NT2/D1 (cell line): ENCODE measurements at places on chromosomes 5 and 9.

- peak; percentile 25 for DNase-seq
Observed at GRCh38 chr5:154521756-154522155, 43.7 kb upstream of the HAND1 start.

- DNase-seq: no peak
Observed at GRCh38 chr9:69204849-69205248, 30.8 kb downstream of the TJP2 start.

GRCh38 chr5:146447734-146448380, 724 bp downstream of the TCERG1 start:
- DNase-seq: no peak

GRCh38 chr5:96660971-96661854, 963 bp upstream of the CAST start:
- DNase-seq: no peak

- DNase-seq: no peak
Observed at GRCh38 chr9:120773256-120773655, 20.0 kb downstream of the FBXW2 start.

DNA sequence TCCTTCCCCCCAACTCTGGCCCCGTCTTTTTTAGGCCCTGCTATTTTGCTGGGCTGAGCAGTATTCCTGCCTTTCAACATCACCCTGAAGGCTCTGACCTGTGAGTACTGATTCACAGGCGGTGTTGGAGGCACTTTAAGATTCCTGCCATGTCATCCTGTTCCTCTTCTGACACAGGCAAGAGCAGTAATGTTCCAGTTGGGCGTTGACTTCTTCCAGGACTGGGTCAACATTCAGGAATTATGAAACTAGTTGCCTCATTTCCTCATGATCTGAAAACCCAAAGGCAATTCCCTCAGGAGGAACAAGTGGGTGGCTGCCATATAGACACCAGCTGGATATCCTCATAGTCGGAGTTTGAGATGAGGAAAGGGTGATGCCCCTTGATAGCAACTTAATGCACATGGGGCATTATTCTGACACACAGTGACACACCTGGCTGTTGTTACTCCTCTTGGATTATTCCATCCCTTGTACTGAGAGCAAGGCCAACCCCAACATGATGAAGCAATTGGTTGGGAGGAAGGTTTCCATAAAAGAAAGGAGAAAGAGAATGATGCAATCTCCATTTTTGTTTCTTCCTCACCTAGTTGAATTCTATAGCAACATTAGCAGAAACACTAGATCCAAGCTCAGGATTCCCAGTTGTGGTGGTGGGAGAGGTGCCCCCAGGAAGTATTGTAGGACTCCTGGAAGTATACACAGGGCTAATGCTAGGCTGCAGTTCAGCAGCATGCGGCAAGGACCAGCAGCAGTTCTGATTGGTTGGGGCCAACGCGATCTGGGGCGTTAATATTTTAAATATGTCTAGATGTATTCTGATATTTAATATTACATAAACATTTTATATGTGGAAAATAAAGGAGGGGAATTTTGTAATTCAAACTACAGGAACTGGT, 19.6 kb upstream of the GLRX start:
- DNase-seq: no peak

- DNase-seq: no peak
Observed at GRCh38 chr5:78626009-78626571, 22.5 kb downstream of the LHFPL2 start.

DNA sequence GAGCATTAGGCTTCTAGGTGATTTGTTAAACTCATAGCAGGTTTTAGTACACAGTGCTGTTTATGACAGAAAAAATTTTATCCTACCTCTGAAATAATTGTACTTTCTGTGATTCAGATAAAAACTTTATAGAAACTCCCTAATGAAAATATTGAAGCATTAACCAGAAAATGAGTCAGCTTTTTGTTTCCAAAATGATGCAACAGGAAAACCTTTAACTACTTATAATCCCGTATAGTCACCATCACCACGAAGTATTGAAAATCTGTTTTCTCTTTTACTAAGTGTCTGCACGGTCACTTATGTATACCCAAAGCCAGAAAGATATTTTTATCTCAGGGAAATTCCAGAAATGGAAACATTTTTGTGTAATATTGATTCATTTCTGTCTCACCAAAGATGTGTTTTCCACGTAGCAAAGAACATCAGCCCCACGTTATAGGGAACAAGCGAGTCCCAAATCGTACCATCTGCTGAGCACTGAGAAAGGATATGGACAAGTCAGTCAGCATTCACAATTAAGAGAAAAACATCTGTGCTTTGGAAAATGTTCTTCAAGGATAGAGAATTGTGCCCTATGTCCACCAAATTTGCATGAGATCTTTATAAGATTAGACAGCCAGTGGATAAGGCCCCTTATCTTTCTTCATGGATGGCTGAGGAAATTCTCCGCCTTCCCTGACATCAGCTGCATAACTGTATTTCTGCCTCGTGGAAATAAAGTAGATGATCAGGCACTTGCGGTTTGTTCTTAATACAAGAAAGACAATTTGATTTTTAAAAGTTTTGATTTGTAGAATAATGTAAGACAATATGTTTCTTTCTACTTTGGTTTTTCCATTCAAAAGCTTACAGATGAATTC, 41.9 kb downstream of the TNFAIP8 start:
- DNase-seq: no peak

DNA sequence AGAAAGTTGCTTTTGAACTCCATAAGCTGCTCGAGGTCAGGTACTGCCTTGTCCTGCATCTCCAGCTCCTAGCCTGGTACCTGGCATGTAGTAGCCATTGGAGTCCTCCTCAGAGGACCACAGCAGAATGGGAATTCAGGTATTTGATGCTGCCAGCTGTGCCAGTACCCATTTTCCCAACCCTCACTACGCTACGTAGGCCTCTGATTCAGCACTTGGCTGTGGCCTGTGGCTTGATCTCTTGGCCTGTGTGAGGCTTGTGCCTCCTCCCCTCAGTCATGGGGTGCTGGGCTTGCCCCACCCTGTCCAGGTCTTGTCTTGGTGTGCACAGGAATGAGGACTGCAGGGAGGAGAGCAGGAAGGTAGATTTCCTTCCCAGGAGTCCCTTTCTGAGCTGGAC, 11.8 kb downstream of the OTULIN start:
- no peak for DNase-seq

- no peak for DNase-seq
Observed at GRCh38 chr5:144210655-144211054, 40.0 kb downstream of the KCTD16 start.

DNA sequence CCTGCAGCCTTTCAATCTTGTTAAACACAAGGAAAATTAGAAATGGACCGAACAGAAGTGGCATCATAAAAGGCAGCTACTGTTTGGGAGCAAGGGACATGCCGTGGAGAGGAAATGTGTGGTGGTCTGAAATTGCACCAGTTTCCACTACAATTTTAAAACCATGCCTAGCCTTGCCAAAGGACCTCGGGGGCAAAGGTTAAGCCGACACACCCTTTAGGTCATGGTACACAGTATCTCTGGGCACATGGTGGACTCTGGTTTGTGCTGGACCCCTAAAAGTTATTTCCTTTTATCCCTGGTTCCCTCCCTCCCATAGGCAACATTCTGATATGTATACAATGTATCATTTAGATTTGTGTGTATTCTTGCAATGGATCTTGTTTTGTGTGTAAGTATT, 78.0 kb downstream of the F2RL2 start:
- no peak for DNase-seq
